ENCODE measurements at places on chromosomes 2 and 18.
A peak's percentile ranks its signal among the peaks of the same experiment; 100 is the strongest.

GRCh38 chr2:2527148-2527547 lies 196.1 kb upstream of the MYT1L start:
- DNase-seq = no peak

- DNase-seq = peak; percentile 52
Observed at GRCh38 chr2:169363560-169364150, 1.3 kb upstream of the LRP2 start.

DNA sequence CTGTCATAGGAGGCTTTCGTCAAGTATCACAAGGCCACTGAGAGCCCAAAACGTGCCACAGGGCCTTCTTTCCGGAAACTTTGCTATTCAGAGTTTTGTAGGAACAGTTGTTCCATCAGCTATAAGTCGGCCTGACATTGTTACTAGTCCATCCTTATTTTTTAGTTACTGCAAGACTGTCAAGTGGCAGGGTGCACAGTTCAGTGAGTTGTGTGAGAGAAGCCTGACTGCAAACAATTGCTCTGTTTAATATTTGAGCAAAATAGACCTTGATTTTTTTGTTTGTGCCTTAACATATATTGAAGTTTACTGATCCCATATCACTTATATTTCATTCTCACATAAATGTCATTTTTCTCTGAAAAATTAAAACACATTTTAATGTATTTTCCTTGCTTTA lies 110.1 kb downstream of the GALNT1 start:
- no peak for DNase-seq

DNA sequence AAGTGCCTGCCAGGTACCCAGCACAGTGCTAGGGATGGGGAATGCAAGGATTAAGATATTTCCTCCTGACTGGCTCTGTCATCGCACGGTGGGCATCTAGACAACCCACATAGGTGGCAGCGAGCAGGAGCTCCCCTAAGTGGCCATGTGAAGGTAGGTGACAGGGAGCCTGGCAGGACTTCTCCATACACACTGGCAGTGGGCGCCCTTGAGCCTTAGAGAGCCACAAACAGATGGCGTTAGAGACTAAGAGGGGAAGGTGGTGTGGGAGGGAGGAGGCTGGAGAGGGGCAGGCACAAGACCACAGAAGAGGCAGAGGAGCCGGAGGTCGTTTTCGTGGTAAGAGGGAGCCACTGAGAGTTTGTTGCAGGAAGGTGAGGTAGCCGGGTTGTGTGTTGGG lies 15.2 kb downstream of the PRELID3A start:
- DNase-seq = no peak

DNA sequence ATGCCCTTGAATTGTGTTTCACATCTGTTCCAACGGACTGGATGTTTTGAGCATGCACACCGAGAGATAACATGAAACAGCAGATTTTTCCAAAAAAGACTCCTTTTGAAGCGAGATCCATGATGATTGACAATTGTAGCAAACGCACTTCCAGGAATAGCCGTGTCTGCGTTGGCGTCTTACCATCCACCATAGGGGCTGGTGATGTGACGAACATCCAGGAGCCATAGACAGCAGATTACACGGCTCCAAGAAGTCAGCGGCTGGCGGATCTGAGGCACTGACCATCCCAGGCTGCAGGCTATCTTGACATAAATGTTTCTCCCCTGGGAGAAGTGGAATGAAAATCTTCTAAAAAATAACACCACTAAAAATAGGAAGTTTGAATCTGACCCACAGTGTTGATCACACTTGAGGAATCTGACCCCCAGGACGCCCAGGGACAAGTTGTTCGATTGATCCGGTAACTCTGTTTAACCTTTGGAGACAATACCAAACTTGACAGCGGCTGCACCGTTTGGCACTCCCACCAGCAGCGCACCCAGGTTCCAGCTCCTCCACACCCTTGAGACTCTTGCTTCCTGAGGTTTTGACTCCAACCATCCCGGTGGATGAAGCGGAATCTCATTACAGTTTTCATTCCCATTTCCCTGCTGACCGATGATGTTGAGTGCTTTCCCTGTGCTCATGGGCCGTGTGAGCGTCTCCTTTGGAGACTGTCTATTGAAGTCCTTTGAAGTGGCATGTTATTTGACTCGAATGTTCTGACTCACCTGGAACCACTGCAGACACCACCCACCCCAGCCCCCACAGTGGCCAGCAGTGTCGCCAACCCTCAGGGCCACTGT lies 140.0 kb upstream of the GPC1 start:
- DNase-seq = no peak

DNA sequence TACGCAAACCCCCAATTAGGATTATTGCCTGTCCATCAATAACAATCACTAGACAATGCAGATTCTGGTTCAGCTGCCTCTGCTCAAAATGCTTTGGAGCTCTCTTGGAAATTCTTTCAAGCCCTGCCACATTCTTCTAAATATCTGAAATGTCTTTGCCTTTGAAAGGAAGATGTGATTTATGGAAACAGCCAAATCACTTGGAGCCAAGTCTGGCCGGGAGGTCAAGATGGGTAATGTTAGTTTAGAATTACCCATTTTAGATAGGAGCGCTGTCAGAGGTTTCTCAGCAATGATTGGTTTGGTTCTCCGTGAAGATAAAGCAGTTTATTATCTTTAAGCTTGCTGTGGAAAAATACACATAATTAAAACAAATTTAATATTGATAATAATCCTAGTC lies 306.7 kb downstream of the SETBP1 start:
- DNase-seq = no peak

DNA sequence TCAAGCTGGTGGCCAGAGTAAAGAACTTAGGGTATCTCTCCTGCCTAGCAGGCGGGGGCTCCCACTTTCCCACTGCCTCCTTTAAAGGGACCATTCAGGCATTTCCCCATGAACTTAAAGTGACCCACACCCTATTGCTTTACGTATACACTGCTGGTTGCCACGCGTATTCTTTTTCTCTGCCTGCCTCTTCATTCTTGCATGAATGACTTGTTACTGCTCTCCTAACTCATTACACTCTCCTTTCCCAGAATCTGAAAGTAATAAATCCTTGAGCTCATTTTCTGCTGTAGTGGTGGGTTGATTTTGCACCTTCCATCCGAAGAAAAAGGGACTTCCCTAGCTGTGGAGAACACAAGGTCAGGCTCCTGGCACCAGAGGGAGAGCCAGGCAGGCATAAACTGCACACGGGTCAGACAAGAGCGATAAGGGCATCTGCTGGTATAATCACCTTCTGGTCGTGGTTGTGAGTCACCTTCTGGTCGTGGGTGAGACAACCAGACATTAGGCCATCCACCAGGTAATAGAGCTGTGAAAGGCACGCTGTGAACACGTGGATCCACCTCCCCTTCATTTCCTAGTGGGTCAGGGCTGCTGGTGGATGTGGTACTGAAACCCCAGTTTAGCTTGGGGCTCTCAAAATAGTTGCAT lies 950.3 kb downstream of the SOCS6 start:
- no peak for DNase-seq

DNA sequence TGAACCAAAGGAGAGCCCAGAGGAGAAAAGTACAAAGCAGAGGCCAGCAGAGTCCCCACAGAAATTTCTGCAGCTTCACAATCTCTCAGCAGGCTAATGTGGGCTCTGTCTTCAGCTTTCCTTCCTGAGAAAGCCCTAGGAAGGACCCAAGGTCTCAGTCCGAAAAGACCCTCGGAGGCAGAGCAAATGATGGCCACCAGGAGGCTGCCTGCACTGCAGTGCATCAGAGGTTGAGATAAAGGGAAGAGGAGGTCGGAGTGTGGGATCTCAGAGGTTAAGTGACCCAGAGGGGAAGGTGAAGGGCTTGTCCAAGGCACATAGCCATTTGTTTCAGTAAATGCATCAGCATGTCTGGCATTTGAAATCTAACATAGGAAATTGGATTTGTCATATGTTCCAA lies 299.1 kb upstream of the SLC14A2 start:
- no peak for DNase-seq

DNA sequence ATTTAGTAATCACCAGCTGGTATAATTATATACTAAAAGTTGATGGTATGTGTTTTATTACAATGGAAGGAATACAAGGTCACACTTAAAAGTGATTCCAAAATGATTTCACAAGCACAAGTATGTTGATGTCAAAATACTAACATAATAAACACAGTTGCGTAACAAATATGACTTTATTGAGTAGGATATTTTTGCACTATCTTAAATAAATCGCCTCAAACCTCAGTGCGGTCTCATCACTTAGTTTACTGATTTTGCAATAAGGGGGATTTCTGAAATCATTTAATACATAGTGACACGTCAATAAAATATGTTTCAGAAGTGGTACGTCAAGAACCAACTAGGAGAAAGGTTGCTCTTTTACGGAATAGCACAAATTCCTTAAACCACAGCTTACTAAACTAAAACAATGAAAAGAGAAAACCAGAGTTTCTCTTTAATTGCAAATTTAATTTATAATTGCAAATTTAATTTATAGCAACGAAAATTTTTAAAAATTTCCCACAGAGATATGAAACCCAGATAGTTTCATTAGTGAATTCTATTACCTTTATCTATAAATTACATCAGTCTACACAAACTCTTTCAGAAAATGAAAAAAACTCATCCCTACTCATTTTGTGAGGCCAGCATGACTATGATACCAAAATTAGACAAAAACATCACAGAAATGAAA lies 304.0 kb upstream of the REG3G start:
- no peak for DNase-seq

DNA sequence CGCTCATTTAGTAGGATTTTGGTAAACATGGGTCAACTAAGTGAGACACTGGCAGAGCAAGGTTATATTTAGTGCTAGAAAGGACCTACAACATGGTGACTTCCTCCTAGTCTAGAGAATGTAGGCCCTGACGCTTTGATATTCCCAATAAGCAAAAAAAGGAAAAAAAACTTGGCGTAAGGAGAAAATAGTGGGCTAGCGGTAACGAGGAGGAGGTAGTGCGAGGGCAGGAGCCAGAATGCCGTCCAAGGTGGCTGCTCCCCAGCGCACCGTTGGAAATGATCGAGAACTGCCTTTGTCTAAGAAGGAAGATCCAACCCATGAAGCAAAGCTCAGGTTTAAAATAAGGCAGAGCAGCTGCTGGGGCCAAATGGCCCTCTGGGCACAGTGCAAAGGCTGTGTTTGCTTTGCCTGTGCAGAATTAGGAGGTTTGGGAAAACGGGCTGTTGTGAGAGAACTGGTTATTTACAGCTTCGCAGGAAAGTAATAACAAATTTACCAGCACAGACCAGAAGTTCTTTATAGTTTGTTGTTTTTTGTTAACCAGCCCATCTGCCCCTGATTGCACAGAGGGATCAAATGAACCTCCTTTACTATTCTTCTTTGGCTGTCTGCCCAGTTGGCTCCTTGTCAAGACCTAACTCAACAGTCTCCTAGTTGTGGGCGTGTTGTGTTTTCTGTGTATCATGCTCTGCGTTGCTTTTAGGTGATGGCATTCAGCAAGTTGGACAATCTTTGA lies 86.6 kb downstream of the ITGB1BP1 start:
- DNase-seq = no peak

DNA sequence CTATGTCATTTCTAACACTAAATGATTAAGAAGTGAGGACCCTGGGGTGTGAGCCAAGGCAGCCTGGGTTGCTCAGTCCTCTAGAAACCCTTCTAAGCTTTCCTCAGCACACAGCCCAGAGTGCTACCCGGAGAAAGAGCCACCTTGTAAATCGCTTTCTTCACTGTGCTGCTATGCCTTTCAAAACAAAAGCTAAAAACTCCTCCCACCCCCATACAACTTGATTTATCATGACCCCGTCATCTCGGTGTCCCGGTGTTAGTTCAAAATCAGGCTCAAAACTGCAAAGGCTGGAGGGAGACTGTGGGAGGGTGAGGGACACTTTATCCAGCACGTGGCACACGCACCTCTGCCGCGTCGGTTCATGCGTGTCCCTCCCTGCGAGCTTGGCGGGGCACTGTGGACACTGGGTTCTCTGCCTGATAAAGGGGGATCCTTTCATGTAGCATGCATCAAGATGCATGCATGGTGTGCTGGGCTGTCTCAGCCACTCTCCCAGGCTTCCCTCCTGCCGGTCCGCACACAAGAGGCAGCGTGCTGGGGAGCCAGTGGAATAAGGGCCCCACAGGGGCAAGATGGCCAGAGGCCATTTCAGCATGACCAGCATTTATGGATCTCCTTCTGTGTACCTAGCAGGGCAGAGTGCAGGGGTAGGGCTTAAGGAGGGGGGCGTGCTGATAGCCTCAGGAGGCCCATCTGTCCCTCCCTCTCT lies 170.4 kb downstream of the SMAD7 start:
- no peak for DNase-seq

GRCh38 chr2:218988164-218988563 lies 3.2 kb upstream of the FEV start:
- no peak for DNase-seq

- DNase-seq = no peak
Observed at GRCh38 chr2:170030040-170030439, 147.9 kb upstream of the MYO3B start.

DNA sequence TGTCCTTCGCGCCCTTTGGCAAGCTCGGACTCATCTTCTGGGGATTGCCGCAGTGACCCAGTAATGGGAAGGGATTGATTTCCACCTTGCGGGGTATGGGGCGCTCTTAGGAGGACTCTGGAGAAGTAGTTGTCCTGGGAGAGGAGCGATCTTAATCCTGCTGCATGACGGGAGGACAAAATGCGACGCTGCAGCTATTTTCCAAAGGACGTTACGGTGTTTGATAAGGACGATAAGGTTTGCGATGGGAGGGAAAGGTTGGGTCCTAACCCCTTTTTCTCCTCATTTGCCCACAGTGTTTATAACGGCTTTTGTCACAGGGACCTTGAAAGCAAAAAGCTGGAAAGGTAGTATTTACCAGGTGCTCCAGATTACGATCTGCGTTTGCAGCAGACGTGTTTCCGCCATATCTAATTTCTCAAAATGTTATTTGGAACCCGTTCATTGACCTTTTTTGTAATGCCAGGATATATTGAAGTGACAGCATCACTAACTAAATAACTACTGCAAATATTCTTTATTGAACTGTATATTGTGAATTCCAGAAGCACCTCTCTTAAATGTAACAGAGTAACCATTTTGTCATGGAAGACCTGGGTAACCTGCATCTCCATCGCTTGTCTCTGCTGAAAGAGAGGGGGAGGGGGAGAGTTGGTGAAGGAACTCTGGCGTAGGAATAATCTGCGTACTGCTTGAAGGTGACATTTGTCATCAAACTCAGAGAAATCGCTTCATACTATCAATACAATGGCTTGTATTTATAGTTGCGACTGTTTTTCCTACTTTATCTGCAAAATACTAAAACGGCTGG lies 590 bp downstream of the MDH1 start:
- no peak for DNase-seq

DNA sequence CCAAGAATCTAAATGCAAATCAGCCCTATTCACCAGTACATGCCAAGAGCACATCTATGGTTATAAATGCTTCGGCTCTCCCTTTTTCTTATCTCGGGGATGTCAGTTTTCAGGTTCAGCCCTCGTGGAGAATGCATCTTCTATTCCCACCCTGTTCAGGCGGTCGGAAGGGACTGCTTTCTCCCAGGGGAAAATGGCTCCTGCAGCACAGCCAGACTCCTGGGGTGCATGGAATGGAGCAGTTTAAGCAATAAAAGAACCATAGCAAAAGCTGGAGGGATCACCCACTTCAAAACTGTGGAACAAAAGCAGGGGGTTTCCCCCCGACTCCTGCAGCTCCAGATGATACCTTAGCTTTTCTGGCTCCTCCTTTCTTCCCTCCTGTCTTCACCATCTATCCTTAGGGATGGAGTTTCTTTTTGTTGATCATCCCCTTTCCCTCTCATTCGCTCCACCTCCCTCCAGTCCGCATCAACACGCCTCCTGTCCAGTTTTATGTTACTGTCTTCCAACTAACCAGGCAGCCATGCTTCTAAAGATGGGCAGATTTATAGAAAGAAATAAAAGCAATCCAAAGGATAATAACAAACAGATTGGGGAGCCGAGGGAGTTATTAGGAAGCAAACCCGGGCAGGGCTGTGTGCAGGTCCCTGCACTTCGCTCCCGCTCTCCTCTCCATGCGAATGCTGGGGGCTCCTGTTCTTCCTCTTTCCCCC lies 356.2 kb upstream of the SMIM21 start:
- DNase-seq = no peak

Data from immature natural killer cell (primary cell).